NCI-H1105 (cell line): ENCODE measurements at places on chromosomes 1 and 21.

DNA sequence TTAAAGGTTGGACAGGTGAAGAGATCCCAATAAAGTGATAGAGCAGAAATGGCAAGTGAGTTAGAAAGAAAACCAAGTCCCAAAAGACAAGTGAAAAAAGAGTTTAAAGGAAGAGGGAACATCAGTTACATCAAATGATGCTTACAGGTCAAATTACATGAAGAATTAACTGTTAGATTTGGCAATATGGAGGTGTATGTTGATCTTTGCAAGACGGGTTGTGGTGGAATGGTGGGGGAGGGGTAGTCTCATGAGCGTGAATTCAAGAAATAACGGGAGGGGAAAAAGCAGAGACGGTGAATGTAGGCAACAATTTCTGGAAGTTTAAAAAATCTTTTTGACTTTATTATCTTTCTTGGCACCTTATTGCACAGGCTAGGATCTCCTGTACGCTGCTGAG lies 76.6 kb downstream of the NTPCR start:
- DNase-seq: no peak

- no peak for DNase-seq
Observed at GRCh38 chr1:55636696-55637095, 421.5 kb upstream of the USP24 start.

DNA sequence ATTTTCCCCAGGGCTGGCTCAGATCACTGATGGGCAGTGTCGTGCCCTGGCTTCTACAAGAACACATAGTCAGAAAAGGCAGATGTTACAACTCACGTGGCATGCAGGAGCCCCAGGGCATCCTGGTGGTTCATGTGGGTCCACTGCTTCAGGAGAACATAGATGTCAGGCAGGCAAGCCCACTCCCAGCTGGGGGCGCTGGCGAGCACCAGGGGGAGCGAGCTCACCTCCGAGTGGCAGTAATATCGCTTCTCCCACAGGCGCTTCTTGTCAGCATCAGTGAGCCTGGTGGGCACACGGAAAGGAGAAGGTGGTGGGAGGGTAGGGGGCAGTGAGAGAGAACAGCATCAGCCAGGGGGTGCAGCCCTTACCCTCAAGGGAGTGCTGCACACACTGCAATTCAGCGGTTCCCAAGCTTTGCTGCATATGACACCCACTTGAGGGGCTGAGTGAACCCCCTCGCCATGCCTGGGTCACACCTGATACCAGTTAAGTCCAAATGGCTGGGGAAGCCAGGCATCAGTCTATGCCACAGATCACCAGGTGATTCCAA lies 34.3 kb upstream of the PPP1R15B start:
- no peak for DNase-seq

DNA sequence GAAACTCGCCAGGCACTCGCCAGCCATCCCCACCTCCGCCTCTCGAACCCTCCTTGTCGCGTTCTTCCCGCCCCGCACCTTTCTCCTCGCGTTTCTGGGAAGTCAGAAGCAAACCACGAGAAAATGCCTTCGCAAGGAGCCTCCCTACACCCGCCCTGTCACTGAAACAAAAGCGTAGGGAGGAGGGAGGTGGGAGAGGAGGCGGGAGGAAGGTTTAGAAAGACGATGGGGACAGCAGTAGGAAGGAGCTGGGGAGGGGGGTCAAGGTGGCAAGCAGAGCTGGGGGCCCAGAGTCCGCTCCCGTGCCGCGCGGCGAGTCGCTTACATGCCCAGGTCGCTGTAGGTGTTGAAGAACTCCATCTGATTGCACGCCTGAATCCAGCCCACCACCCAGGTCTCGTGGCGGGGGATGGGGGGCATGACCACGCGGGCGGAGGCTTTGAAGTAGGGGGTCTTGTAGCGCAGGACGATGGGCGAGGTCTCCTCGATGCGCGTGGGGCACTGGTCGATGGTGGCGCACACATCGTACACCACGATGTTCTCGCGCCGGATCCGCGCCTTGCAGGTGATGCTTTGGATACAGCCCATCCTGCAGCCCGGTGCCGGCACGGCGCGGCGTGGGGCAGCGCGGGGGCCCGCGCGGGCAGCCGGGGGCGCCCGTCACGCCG lies 1.0 kb downstream of the FAM78B start:
- no peak for DNase-seq

- DNase-seq: no peak
Observed at GRCh38 chr1:152251391-152251790, 27.4 kb upstream of the HRNR start.

GRCh38 chr1:30413606-30414005 lies 309.8 kb downstream of the MATN1 start:
- no peak for DNase-seq

- DNase-seq: no peak
Observed at GRCh38 chr21:14479241-14479786, 66.8 kb downstream of the SAMSN1 start.

DNA sequence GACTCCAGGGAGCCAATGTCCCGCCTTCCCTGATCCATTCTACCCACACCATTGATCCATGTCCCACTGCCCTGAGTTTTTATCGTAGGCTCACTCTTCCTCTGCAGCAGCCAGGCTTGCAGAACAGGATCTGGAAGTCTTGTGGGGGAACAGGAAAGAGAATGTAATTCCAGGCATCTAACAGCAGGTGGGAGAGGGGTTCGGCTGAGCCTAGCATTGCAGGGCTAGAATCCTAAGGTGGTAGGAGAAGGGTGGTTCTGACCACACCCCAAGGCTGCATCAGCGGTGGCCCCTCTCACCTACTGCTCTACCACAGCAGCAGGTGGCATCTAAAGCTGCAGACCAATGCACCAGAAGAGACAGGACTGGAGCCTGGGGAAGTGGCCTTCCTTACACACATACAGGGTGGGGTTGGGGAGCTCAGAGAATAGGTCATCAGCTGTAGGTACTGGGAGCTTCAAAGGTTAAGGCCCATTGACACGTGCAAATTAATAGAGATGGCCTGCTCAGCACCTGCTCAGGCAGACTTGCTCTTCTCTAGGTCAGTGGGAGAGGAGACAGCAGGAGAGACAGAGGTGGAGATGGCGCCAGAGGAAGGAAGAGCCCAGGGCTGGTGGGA lies 20.5 kb downstream of the KNCN start:
- no peak for DNase-seq

DNA sequence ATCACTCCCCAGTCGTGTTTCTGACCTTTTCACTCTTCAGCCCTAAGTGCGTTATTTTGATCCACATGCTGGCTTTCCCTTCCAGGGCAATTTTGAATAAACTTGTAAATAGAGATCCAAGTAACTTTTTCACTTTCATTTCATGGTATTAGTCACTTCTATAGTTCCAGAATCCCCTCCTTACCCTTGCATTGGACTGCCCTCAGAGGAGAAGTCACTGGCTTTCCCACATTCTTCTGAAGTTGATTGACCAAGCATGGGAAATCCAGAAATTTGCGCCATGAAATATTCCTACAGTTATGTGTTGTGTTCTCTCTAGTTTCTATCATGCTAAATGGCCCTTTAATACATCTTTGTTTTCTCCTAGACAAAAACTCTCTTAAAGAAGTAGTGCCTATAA lies 177.3 kb upstream of the GORAB start:
- no peak for DNase-seq
